ENCODE measurements at places on chromosomes 6 and 20.

GRCh38 chr6:54473328-54473727, 165.1 kb downstream of the TINAG start:
- DNase-seq, result no peak

GRCh38 chr6:143294265-143294860, 156.1 kb downstream of the ADAT2 start:
- no peak for DNase-seq

- no peak for DNase-seq
Measured at GRCh38 chr6:31597006-31597405, 4.2 kb upstream of the NCR3 start.

DNA sequence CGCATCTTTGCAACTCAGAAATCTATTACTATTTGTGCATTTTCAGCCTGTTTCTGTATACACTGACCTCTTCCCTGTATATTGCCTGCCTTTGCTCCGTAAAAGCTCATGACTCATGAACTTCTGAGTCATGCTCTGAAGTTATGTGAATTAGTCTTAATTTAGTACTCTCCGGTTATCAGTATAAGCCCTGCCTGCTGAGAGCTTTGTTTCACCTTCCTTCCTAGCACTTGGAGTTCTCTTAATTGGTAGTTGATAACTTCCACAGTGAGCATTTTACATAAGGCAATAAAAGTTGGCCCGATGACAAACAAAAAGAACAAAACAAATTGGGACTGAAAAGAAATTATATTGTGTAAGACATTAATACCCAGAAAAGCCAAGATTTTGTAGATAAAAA, 231.4 kb downstream of the GJA1 start:
- no peak for DNase-seq

DNA sequence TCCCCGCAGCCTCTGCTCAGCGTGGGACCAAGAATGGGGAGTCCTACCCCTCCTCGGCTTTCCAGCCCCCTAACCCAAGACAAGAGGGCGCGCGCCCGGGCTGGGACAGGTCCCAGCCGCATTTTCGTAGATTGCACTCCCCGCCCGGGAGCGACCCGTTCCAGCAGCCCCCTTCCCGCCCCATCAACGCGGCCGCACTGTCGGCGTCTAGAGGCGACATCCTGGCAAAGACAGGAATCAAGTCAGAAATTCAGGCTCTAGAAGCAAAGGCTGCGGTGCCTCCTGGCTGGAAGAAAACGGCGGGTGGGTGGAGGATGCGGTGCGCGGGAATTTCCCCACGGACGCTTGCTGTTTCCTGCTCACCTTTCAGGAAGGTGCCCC, 957 bp downstream of the PROKR2 start:
- no peak for DNase-seq

- DNase-seq, result no peak
Measured at GRCh38 chr6:3119040-3119723, 671 bp downstream of the BPHL start.

- DNase-seq, result no peak
Measured at GRCh38 chr6:33521489-33522091, 58.5 kb downstream of the BAK1 start.

DNA sequence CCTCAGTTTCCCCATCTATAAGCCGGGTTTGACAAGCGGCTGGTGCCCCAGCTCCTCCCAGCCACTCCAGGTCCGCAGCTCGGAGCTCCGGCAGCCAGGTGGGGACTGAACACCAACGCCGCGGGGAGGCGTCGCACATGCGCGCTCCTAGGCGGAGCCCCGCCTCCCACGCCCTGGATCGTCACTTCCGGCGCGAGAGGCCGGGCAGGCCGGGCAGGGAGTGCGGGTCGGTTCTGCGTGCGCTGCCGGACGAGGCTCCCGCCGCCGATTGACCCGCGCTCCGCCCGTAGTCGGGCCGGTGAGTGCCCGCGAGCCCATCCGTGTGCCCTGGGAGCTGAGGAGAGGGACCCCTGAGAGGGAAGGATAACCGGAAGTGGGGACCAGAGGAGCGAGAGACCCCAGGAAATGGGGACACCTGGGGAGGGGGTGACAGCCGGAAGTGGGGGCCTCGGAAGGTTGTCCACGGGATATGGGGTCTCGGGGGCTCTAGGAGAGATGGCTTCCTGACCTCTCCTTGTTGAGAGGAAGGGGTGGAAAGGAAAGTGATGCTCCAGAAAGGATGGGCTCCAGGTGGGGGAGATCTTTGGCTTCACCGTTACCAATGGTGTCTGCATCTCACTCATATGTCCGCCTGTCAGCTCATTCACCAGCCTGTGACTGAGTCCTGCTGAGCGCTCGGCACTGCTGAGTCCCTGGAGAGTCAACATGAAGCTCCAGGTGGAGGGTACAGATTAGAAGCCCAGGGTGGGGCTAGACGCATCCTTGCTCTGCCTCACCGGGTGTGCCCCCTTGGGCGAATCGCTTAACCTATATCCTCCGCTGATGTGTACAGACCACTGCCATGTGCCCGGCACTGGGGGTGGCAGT, at the start of gene TTPAL:
TTPAL (plus strand) TSS at position 181 of the 867 bp plus-strand sequence. CDS start 4,126 bp downstream, outside the sequence.
- DNase-seq, result peak; percentile 76

GRCh38 chr20:56816349-56816748, 187.2 kb downstream of the TFAP2C start:
- DNase-seq, result no peak

- no peak for DNase-seq
Measured at GRCh38 chr6:87436435-87436834, 28.7 kb downstream of the CFAP206 start.

- peak; percentile 58 for DNase-seq
Measured at GRCh38 chr6:22146931-22147701, 149.7 kb downstream of the PRL start.

DNA sequence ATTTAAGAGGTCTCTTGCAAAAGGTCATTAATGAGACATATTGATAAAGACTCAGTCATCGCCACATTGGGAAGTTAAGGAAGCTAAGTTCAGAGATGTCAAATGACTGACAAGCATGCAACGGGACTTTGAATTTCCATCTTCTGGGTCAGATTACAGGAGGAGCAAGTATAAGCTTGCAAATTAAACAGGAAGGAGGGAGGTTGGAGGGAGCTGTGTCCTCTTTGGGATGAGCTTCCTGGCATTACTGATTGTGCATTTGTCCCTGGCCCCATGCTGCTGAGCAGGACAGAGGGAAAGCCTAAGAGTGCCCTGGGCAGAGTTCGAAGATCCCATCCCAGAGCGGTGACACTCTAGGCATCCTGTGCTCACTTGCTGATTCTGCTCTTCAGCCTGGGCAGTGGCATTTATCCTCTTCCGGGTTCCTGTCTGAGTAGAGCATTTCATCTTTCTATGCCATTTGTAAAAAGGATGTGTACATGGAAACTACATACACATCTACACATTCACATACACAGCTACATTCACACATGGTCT, 40.5 kb downstream of the SLC22A1 start:
- DNase-seq, result no peak

GRCh38 chr6:136090929-136091328, 159.2 kb downstream of the MTFR2 start:
- DNase-seq, result no peak

DNA sequence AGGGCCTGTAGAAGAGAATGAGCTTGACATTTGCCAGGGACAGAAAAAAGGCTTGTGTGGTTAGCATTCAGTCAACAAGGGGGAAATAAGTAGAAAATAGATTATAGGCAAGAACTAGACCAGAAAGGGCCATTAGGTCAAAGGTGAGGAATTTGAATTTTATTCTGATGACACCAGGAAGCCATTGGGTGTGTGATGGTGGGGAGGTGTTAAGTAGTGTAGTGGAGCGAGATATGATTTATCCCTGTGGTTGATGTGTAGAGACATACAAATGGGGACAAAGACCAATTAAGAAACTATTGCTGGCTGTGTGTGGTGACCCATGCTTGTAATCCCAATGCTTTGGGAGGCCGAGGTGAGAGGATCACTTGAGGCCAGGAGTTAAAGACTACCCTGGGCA, 11.0 kb downstream of the DSTN start:
- no peak for DNase-seq

DNA sequence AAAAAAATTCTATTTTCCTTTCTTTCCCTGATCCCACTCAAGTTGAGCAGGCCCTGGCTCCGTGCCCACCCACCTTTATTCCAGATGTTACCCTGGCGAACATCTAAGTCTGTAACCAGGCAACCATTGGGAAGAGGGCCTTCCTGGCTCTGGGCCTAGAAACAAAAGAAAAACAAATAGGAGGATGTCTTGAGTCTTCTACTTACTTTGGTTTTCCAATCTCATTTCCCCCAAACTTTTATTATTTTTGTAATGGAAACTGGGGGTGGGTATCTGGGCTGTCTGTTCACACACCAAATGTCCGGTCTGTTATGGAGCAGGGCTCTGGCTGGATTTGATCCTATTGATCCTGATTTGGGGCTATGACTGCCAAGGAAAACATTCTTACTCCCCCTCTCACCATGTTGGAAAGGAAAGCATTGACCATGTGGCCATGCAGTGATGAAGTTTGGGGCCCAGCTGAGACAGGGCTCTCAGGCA, 744.1 kb downstream of the DHX35 start:
- DNase-seq, result no peak

DNA sequence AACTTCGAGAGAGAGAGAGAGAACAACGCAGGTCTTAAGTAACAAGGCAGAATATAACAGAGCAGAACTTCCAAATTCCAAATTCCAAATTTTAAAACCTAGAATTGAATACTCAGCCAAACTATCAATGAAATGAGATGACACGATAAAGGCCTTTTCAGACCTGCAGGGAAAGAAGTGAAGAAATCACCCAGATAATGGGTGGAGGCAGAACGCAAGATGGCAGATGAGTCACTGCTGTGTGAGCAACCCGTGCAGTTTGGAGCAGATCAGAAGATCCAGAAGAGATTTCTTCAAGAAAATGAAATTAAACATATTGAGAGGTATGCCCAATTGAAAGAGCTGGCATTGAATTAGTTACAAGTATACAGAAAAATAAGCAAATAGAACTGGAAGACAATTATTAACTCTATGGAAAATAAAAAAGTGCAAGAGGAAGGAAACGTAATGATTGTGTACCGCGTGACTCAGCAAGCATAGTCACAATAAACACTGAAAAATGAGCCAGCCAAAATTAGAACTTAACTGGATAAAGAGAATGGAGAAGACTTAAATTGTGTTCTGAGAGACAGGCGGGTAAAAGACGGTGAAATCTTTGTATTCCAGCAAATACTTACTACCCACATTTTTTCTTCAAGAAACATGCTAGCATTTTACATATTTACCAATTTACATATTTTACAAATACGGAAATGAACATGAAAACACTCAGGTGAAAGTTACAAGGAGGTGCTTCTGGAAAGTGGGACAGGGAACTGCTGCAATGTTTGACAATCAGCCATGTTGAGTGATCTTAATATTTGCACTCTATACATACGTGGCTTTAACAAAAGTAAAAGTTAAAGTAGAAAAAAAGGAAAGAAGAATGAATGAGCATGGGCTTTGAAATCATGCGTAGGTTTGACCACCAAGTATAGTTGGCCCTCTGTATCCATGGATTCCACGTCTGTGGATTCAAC, 87.9 kb upstream of the CDYL start:
- no peak for DNase-seq

- no peak for DNase-seq
Measured at GRCh38 chr6:20279051-20279450, 66.8 kb upstream of the MBOAT1 start.

DNA sequence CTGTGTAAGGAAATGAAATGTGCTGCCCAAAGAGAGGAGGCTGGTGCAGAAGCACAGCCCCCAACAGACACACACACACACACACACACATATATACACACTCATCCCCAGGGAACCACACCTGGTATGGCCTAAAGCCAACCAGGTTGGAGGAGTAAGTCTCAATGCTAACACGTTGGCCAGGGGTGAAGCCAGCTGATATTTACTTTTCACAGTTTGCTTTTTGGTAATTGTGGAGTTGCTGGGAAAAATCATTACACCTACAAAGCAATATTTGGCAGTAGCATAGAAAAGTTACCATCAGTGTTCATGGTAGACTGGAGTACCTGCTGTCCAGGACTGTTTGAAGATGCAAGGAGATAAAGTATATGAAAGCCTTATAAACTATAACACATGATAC, 50.3 kb upstream of the NAA20 start:
- DNase-seq, result no peak

DNA sequence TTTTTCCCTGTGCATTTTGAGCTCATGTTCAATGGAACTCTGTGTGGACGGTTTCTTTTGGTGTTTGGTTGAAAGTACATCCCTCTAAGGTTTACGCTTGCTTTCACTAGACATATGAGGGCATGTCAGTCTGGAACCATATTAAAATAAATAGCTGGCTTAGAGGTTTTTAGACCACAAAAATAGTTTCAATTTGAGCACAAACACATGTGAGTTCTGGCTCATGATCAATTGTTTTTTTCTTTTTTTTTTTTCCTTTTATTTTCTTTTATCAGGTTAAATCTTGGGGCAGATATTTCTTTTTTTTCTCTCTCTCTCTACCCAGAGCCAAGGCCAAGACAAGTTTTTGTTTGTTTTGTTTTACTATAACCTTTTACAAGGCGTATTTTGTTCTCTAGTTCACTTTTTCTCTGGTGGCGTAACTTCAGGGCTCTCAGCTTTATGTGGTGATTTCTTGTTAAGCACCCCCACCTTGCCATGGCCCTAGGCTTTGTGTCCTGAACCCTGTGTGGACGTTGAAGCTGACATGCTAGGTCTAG, 92.9 kb downstream of the SHLD1 start:
- no peak for DNase-seq

GRCh38 chr6:99521633-99522151, 6.5 kb upstream of the USP45 start:
- no peak for DNase-seq

DNA sequence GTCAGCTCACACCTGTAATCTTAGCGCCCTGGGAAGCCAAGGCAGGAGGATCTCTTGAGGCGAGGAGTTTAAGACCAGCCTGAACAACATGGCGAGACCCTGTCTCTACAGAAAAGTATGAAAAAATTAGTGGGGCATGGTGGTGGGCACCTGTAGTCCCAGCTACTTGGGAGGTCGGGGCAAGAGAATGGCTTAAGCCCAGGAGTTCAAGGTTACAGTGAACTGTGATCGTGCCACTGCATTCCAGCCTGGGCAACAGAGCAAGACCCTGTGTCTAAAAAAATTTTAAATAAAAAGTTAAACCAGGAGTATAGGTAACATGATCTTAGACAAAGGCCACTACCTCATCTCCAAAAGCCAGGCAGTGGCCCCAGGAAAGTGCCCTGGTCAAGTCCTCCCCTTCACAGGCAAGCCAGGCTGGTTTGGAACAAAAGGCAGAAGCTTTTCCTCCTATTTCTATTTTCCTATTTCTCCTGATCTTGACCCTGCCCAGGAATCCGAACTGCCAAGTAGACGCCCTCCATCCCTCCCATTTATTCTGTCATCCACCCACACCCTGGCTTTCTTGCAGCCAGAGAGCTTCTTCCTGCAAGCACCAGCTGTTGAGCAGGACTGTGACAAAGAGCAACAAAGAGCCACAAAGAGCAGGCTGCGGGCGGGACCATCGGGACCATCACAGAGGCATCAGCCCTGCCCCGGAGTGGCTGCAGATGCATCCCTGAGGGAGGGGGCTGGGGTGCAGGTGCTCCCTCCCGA, 149.9 kb upstream of the AFDN start:
- no peak for DNase-seq

DNA sequence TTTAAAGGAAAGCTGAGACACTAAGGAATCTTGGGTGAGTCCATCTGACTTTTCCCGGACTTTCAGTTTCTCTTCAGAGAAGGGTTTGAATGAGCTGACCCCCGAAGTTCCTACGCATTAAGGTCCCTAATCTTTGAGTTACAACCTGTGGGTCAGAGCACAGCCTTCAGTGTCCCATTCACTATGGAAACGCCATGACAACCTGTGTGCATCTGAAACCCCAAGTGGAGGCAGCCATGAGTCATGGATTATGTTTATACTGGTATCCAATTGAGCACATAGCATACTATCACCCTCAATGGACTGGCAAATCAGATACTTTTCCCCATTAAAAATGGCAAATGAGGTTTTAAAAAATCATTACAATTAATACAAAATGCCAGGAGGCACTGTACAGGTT, 11.4 kb downstream of the MYLK4 start:
- DNase-seq, result no peak
